ENCODE measurements at places on chromosomes 6 and 20. TPM values are rescaled to one million over a fixed set of nuclear protein-coding genes. Genes with fewer than 3 reads are reported as not detected.

Gene KCNK15
- 0.15 TPM for polyA plus RNA-seq

Gene TENT5A
- polyA plus RNA-seq = 9.3 TPM

Gene CLPSL1
- polyA plus RNA-seq = not detected

Gene VGLL2
- 0.46 TPM for polyA plus RNA-seq

Gene VIP
- 0.74 TPM for polyA plus RNA-seq

Gene SNX9
- 19.3 TPM for polyA plus RNA-seq

Gene CLPSL2
- polyA plus RNA-seq = 0.56 TPM
